ENCODE measurements at places on chromosomes 3 and 15. TPM values are rescaled to one million over a fixed set of nuclear protein-coding genes. Genes with fewer than 3 reads are reported as not detected.

DNA sequence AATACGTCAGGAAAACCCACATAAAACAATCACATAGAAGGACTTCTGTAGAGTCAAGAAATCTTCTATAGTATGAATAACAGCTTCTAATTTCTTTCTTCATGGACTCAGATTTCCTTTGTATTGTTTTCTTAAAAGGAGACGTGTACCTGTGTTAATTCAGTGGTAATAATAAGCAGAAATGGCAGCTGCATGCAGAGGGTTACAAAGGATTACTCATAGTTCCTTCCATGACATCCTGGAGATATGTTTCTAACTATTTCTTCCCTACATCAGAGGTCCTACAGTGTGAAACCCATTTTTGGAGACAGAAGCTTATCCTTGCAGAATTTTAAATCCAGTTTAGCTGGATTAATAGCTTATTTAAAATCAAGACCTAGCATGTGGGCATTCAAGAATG lies 36.1 kb downstream of the FBXL22 start:
- no peaks in the 10 kb centered on the region for H3K27me3 ChIP-seq
- peaks cover 66% of the 10 kb centered on the region for H3K36me3 ChIP-seq
- no peaks in the 10 kb centered on the region for H3K4me1 ChIP-seq
- DNase-seq, result no peak

GRCh38 chr3:99625237-99625622 lies 13.2 kb upstream of the COL8A1 start:
- no peak overlapping the region for H3K27ac ChIP-seq
- H3K36me3 ChIP-seq, result no peaks in the 10 kb centered on the region
- H3K4me3 ChIP-seq, result no peak overlapping the region
- H3K27me3 ChIP-seq, result no peaks in the 10 kb centered on the region
- no peaks in the 10 kb centered on the region for H3K4me1 ChIP-seq

DNA sequence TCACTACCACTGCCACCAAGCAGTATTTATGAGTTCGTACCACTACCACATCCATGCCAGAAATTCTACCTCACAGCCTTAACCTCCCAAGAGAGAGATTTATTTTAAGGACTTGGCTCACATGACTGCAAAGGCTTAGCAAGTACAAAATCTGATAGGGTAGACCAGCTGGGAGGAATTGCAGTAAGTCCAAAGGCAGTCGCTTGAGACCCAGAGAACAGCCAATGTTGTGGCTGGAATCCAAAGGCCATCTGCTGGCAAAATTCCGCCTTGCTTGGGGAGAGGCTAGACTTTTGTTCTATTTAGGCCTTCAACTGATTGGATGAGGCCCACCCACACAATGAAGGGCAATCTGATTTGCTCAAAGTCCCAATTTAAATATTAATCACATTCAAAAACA lies 101.4 kb upstream of the STT3B start:
- H3K36me3 ChIP-seq, result no peaks in the 10 kb centered on the region
- no peak for DNase-seq
- no peaks in the 10 kb centered on the region for H3K27me3 ChIP-seq
- no peak overlapping the region for H3K27ac ChIP-seq
- no peaks in the 10 kb centered on the region for H3K4me1 ChIP-seq
- H3K4me3 ChIP-seq, result no peak overlapping the region

DNA sequence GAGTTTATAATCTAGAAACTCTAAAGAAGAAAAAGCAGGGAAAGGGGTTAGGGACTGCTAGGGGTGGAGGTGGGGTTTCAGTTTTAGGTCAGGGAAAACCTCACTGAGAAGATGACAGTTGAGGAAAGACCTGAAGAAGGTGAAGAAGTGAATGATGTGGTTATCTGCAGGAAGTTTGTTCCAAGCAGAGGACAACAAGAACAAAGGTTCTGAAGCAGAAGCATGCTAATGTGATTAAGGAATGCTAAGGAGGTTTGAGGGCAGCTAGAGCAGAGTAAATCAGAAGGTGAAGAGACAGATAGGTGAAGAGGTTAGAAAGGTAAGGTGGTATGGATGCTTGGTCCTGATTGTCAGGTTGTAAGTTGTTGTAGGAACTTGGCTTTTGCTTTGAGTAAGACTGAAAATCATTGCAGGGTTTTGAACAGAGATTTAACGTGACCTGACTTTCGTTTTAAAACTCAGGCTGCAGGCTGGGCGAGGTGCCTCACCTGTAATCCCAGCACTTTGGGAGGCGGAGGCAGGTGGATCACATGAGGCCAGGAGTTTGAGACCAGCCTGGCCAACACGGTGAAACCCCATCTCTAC lies 8.6 kb downstream of the OXSR1 start:
- no peaks in the 10 kb centered on the region for H3K4me1 ChIP-seq
- H3K4me3 ChIP-seq, result no peak overlapping the region
- no peak for DNase-seq
- H3K36me3 ChIP-seq, result no peaks in the 10 kb centered on the region

DNA sequence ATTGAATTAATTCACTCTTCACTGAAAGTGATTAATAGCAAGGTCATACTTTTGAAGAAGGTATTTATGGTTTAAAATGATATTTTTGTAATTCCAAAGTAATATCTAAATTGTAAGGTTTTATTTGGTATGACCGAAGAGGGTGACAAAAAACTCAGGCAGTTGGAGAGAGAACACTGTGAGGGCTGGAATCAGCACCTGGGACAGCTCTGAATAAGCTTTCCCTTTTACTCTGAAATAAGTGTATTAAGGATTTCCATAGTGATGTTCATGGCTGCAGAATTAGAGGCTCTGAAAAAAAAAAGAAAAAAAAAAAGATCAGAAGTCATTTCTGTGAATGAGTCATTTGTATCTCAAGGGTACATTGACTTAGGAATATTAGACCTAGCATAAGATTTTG lies 299.5 kb downstream of the IL5RA start:
- H3K4me3 ChIP-seq, result no peak overlapping the region
- DNase-seq, result peak; percentile 60
- no peaks in the 10 kb centered on the region for H3K27me3 ChIP-seq
- H3K36me3 ChIP-seq, result no peaks in the 10 kb centered on the region
- H3K4me1 ChIP-seq, result no peaks in the 10 kb centered on the region

- H3K4me1 ChIP-seq, result no peaks in the 10 kb centered on the region
- H3K27me3 ChIP-seq, result no peaks in the 10 kb centered on the region
- no peak overlapping the region for H3K27ac ChIP-seq
- no peak overlapping the region for H3K4me3 ChIP-seq
- no peak for DNase-seq
Measured at GRCh38 chr3:183817639-183818038, 7.7 kb downstream of the MAP6D1 start.

- H3K36me3 ChIP-seq, result no peaks in the 10 kb centered on the region
- no peaks in the 10 kb centered on the region for H3K4me1 ChIP-seq
- no peak overlapping the region for H3K27ac ChIP-seq
Measured at GRCh38 chr3:28252001-28252431, 10.6 kb downstream of the CMC1 start.

- no peaks in the 10 kb centered on the region for H3K36me3 ChIP-seq
- no peaks in the 10 kb centered on the region for H3K4me1 ChIP-seq
- H3K27ac ChIP-seq, result no peak overlapping the region
- H3K4me3 ChIP-seq, result no peak overlapping the region
- DNase-seq, result peak; percentile 46
Measured at GRCh38 chr3:173745952-173746682, 348.6 kb downstream of the NLGN1 start.

DNA sequence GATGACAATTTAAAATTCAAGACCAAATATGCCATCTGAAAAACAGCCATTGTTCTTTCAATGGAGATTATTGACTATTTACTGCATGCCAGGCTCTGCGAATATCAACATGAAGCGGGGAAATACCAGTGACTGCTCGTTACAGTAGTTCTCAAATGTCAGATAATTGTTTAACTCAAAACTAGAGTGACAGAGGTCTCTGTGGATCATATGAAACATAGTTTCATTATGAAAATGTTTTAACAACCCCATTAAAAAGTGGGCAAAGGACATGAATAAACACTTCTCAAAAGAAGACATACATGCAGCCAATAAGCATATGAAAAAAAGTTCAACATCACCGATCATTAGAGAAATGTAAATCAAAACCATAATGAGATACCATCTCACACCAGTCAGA lies 50.0 kb upstream of the GPR149 start:
- no peaks in the 10 kb centered on the region for H3K36me3 ChIP-seq
- DNase-seq, result no peak
- no peak overlapping the region for H3K4me3 ChIP-seq
- no peaks in the 10 kb centered on the region for H3K27me3 ChIP-seq

DNA sequence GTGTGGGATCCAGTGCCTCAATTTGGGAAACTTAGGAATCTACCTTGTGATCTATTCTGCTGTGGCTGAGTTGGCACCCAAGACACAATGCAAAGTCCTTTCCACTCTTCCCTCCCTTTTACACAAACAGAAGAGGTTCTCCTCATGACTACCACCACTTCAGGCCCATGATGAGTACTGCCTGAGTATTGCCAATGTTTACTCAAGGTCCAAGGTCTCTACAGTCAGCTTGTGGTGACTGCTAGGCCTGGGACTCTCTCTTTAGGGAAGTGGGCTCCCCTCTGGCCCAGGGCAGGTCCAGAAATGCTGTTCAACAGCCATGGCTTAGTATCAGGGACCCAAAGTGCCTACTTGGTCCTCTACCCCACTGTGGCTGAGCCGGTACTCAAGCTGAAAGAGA lies 56.8 kb upstream of the PEX5L start:
- no peak for DNase-seq
- no peaks in the 10 kb centered on the region for H3K4me1 ChIP-seq
- no peak overlapping the region for H3K27ac ChIP-seq
- H3K27me3 ChIP-seq, result no peaks in the 10 kb centered on the region

DNA sequence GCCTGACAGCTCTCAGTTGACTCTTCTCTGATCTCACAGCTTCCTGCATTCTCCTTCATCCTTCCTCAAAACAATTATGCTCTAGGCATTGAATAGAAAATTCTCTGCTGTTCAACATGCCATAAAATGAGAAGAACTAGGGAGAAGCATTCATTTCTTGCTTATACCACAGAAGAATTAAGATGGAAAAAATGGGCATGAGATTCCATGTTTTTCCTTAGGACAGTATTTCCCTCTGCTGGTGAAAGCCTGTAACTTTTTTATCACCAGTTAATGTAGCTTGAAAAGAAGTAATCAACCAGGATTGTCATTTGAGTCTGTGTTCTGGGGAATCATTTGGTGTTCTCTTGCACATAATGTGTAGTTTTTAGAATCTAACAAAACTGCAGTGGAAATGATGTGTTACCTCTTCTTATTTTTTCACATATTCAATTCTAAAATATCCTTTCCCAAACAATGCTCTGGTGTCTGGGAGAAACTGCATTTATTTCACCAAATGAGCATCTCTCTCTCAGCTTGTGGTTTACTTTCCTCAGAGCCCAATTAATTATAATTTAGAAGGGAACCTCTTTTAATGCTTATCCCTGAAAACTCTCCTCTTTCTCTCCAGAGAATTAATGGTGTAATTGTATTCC lies 92.8 kb upstream of the DCBLD2 start:
- no peak overlapping the region for H3K27ac ChIP-seq
- peak; percentile 57 for DNase-seq
- no peaks in the 10 kb centered on the region for H3K27me3 ChIP-seq
- no peaks in the 10 kb centered on the region for H3K4me1 ChIP-seq

GRCh38 chr3:70726961-70727360 lies 414.5 kb upstream of the MDFIC2 start:
- H3K4me3 ChIP-seq, result no peak overlapping the region
- DNase-seq, result no peak
- H3K4me1 ChIP-seq, result no peaks in the 10 kb centered on the region
- H3K27ac ChIP-seq, result no peak overlapping the region
- H3K36me3 ChIP-seq, result no peaks in the 10 kb centered on the region

- no peak overlapping the region for H3K4me3 ChIP-seq
- no peaks in the 10 kb centered on the region for H3K36me3 ChIP-seq
- H3K27me3 ChIP-seq, result no peaks in the 10 kb centered on the region
- H3K27ac ChIP-seq, result no peak overlapping the region
- peak; percentile 71 for DNase-seq
Measured at GRCh38 chr15:59691194-59691805, 2.2 kb upstream of the BNIP2 start.

CCR8 gene
- total RNA-seq, result not detected

STRIT1 gene
- total RNA-seq, result not detected

SI gene
- total RNA-seq, result not detected

ESYT3 gene
- total RNA-seq, result 6.3 TPM

LRTM1 gene
- total RNA-seq, result not detected

GRK7 gene
- total RNA-seq, result not detected

SUSD5 gene
- total RNA-seq, result 7.1 TPM

CBLB gene
- 53.1 TPM for total RNA-seq
